ENCODE measurements at places on chromosomes 3 and 15. TPM values are rescaled to one million over a fixed set of nuclear protein-coding genes. Genes with fewer than 3 reads are reported as not detected.

Gene RSRC1
- 43.1 TPM for total RNA-seq

Gene DGKG
- total RNA-seq: 4.8 TPM

Gene CFAP100
- not detected for total RNA-seq

Gene BNC1
- total RNA-seq: 7.7 TPM

Gene FAM219B
- 53.8 TPM for total RNA-seq

Gene ERICH6
- under 0.01 TPM for total RNA-seq

Gene CASR
- not detected for total RNA-seq

Gene PPP1R2
- 134 TPM for total RNA-seq

Gene TNFSF10
- total RNA-seq: 4.3 TPM

Gene CPNE9
- not detected for total RNA-seq

Gene LRRK1
- 12.2 TPM for total RNA-seq

Gene ALG1L2
- total RNA-seq: 0.50 TPM

Gene SEMA4B
- total RNA-seq: 14.1 TPM

Gene TRH
- total RNA-seq: not detected

Gene PLSCR2
- total RNA-seq: not detected

Gene LMAN1L
- not detected for total RNA-seq

Gene PPARG
- 14.9 TPM for total RNA-seq

Gene RHOV
- total RNA-seq: not detected

Gene POLQ
- 4.1 TPM for total RNA-seq

Gene CA12
- total RNA-seq: 48.4 TPM

Gene LNP1
- total RNA-seq: 3.1 TPM

Gene DZIP1L
- total RNA-seq: 16.9 TPM

Gene ANKUB1
- total RNA-seq: not detected

Gene CLDN18
- total RNA-seq: not detected

Gene DPPA4
- 0.26 TPM for total RNA-seq

Gene SLC6A11
- not detected for total RNA-seq

All from fibroblast of lung (primary cell).